ENCODE measurements at places on chromosomes 5 and 9. TPM values are rescaled to one million over a fixed set of nuclear protein-coding genes. Genes with fewer than 3 reads are reported as not detected.

Gene CD14
- 0.42 TPM for total RNA-seq

DNA sequence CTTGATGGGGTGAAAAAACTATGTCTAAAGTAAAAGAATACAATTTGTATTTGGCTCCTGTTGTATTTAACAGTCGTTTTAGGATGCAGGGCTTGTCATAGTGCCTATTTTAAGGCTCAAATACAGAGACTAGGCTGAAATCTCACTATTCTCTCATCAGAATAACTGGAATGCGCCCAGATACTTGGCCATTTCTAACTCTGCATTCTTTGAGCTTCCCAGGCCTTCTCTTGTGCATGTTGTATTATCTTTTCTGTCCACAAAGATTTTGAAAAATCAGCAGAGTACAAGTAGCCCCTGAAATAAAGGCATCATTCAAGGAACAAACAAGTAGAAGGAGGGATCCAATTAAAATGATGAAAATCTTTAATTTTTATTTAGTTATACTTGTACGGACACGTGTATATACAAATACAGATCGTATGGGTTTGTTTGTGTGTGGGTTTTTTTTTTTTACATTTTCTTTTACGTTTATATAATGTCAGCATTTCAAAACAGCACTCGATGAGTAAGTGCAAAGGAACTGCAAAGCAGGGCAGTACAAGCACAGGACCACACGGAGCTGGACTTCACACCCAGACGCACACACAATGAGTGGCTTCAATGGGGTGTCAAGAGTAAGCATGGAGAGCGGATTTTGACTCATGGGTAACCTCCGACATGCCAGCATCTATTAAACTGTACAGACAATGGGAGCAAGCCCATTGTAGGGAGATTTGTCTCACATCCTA lies 294.0 kb downstream of the EFNA5 start:
- no peak overlapping the region for H3K27ac ChIP-seq
- no peak overlapping the region for H3K4me3 ChIP-seq
- H3K4me1 ChIP-seq, result no peaks in the 10 kb centered on the region
- DNase-seq, result no peak

GRCh38 chr9:21455320-21455719 lies 15.1 kb downstream of the IFNA1 start:
- no peak overlapping the region for H3K27ac ChIP-seq
- no peaks in the 10 kb centered on the region for H3K36me3 ChIP-seq
- DNase-seq, result peak; percentile 17
- H3K4me3 ChIP-seq, result no peak overlapping the region

Gene EQTN
- total RNA-seq, result not detected

Gene ITK
- total RNA-seq, result 204 TPM

DNA sequence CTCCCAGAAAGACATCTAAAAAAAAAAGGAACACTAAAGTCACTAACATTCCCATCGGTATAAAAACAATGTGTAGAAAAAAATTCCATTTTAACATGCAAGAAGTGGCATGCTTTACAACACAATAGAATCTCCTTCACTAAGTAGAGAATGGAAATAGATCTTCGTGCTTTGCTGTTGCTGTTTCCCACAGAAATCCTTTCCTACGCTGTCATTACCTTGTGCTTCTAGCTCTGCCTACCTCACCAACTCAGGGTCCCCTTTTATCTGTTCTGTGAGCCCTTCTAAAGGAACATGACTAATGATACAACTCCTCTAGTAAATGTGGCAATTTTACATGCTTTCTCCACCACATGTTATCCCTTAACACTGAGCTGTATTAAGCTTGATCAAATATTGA lies 202.9 kb downstream of the MCTP1 start:
- H3K36me3 ChIP-seq, result no peaks in the 10 kb centered on the region
- H3K4me3 ChIP-seq, result peak overlapping the region; percentile 54
- H3K4me1 ChIP-seq, result peaks cover 16% of the 10 kb centered on the region

DNA sequence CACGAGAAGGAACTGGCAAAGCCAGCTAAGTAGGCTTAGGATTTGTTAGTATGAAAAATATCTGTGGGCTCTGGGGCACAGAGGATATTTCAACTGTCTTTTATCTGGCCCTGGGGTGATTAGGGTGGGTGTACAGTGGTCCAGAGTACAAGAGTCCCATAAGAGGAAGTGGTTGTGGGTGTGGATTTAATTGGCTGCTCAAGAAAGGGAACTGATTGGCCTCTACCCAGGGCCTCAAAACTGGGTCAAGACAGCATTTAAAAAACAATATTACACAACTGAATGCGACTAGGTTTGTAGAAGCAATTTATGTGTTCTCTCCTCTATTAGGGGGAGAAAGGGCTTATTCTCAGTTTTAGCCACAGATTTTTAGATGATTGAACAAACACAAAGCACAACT lies 1353.4 kb upstream of the WWC1 start:
- H3K27ac ChIP-seq, result no peak overlapping the region
- no peaks in the 10 kb centered on the region for H3K36me3 ChIP-seq
- H3K4me1 ChIP-seq, result no peaks in the 10 kb centered on the region
- H3K4me3 ChIP-seq, result no peak overlapping the region
- DNase-seq, result no peak

Gene PPP3R2
- not detected for total RNA-seq

GRCh38 chr5:178551059-178551458 lies 39.1 kb downstream of the COL23A1 start:
- no peak overlapping the region for H3K4me3 ChIP-seq
- no peak overlapping the region for H3K27ac ChIP-seq
- no peaks in the 10 kb centered on the region for H3K4me1 ChIP-seq
- H3K27me3 ChIP-seq, result peaks cover 4% of the 10 kb centered on the region
- DNase-seq, result no peak
- H3K36me3 ChIP-seq, result no peaks in the 10 kb centered on the region
